ENCODE measurements at places on chromosomes 7 and 10. TPM values are rescaled to one million over a fixed set of nuclear protein-coding genes. Genes with fewer than 3 reads are reported as not detected.

PON3 gene
- total RNA-seq: 1.8 TPM

TSPAN12 gene
- 0.69 TPM for total RNA-seq

PTPRZ1 gene
- 3.5 TPM for total RNA-seq

IL6 gene
- 16.8 TPM for total RNA-seq

TMEM196 gene
- total RNA-seq: not detected

CYP3A4 gene
- total RNA-seq: not detected

CNNM1 gene
- total RNA-seq: 5.9 TPM

CRYGN gene
- not detected for total RNA-seq

EVX1 gene
- total RNA-seq: not detected

MSMB gene
- not detected for total RNA-seq

Measured in melanocyte of skin (primary cell).